ENCODE measurements at places on chromosomes 5 and 9. TPM values are rescaled to one million over a fixed set of nuclear protein-coding genes. Genes with fewer than 3 reads are reported as not detected.

PCDHGB3 gene
- 2.9 TPM for total RNA-seq

TBCA gene
- total RNA-seq: 195 TPM

CENPH gene
- 21.1 TPM for total RNA-seq

OBP2B gene
- not detected for total RNA-seq

NR2F1-AS1 gene
- 21.5 TPM for total RNA-seq

ZFP62 gene
- 21.3 TPM for total RNA-seq

SGCD gene
- total RNA-seq: under 0.01 TPM

KCNV2 gene
- total RNA-seq: not detected

CNTNAP3B gene
- 149 TPM for total RNA-seq

PRPF4 gene
- total RNA-seq: 29.9 TPM

SLC34A1 gene
- not detected for total RNA-seq

IFT74 gene
- 11.7 TPM for total RNA-seq

DOCK2 gene
- total RNA-seq: under 0.01 TPM

ZNF300 gene
- 7.4 TPM for total RNA-seq

F12 gene
- 1.7 TPM for total RNA-seq

LRRC70 gene
- 45.2 TPM for total RNA-seq

RNF180 gene
- 10.6 TPM for total RNA-seq

AQP3 gene
- 0.36 TPM for total RNA-seq

SLCO6A1 gene
- total RNA-seq: not detected

SARDH gene
- total RNA-seq: 0.40 TPM

ARID3C gene
- 0.07 TPM for total RNA-seq

PAM gene
- total RNA-seq: 142 TPM

KDM3B gene
- total RNA-seq: 69.0 TPM

OLFM1 gene
- 0.43 TPM for total RNA-seq

PCDHGB2 gene
- total RNA-seq: 1.3 TPM

LPAR1 gene
- under 0.01 TPM for total RNA-seq

F2RL2 gene
- 0.80 TPM for total RNA-seq

TRIM7 gene
- total RNA-seq: 15.4 TPM

ESM1 gene
- 411 TPM for total RNA-seq

C5orf58 gene
- total RNA-seq: not detected

IFNE gene
- total RNA-seq: 5.5 TPM

PCDHB5 gene
- total RNA-seq: 0.40 TPM

PPP2R2B gene
- not detected for total RNA-seq

TMC1 gene
- 2.2 TPM for total RNA-seq

IRX2 gene
- not detected for total RNA-seq

GFRA3 gene
- total RNA-seq: not detected

BAG1 gene
- total RNA-seq: 58.1 TPM

SLC31A2 gene
- 7.1 TPM for total RNA-seq

SCGB3A1 gene
- total RNA-seq: not detected

PARP8 gene
- 0.13 TPM for total RNA-seq

Measured in thoracic aorta endothelial cell (primary cell).